DMS 273 treated with DMSO at 0.1 percent for 48 hours (cell line): ENCODE measurements at places on chromosomes 4 and X.

DNA sequence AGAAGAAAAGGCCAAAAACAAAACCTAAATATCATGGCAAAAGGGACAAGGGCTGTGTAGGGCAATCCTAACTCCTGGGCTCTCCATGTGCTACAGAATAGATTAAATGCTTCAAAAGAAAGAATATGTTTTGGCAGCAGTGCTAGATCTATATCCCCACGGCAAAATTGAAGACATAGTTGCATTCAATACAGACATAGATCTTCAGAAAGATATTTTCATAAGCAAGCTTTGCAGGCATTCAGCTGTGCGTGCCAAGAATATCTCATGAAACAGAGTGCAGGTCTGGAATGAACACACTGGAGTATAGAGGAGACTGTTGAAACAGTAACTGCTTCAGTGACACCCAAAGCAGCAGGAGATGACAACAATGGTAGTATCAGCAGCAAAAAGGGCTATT lies 1476.9 kb downstream of the ARAP2 start:
- DNase-seq, result no peak

DNA sequence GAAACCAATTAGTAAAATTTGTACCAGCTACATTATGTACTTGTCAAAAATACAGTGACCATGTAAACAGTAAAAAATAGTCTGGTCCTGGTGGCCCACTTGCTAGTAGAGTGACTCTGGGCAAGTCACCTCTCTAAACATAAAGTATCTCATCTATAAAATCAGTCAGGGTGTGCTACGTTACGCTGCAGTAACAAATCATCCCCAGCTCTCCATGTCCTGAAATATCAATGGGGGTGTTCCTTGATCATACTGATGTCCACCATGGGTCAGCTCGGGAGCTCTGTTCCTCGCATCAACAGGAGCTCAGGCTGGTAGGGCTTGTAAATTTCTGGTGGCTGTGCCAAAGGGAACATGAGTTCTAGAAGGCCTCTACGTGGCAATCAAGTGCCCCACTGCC lies 268.6 kb downstream of the RAB28 start:
- no peak for DNase-seq

DNA sequence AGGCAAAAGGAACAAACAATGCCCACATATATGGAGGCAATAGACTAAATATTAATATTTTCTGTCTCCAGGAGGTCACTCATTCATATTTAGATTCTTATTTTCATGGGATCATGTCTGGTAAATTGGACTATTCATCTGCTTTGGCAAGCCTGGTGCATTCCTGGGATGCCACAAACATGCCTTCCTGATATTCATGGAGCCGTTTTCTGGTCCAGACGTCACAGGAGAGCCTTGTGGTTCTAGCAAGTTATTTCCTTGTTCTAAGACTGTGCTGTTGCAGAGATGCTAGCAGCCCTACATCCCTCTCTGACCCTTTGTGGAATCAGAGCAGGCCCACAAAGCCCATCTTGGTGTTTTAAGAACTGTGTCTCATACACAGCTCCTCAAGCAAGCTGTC lies 16.1 kb upstream of the EXOSC9 start:
- DNase-seq, result no peak

- no peak for DNase-seq
Measured at GRCh38 chr4:7960017-7960789, 20.5 kb upstream of the AFAP1 start.

GRCh38 chrX:13778916-13779315 lies 38.0 kb downstream of the GPM6B start:
- DNase-seq, result no peak

DNA sequence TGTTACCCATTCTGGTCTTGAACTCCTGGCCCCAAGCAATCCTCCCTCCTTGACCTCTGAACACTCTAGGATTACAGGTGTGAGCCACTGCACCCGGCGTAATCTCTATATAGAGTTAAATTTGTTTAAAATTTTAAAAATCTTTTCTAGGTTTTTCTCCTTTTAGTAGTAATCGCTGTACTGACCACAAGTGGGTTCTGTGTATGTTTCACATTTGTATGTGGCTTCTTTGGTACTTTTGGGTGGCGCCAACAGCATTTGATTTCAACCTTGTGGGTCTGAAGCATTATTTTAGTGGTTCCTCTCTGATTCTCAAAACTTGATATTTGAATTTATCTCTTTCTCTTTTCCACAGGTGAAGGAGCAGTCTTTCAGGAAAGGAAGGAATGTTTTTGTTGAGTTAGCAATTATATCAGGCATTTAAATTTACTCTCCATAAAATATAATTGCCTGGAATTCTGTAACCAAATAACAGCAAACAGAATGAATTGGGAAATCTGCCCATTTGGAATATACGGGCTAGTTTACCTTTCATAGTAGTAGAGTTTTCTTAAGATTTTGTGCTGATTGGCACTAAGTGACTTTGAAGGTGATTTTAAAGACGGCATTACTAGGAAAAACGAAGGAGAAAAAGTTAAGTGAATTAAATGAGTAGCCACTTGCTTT lies 29.5 kb downstream of the ARHGAP10 start:
- no peak for DNase-seq

GRCh38 chr4:137253949-137254348 lies 278.3 kb downstream of the PCDH18 start:
- no peak for DNase-seq

DNA sequence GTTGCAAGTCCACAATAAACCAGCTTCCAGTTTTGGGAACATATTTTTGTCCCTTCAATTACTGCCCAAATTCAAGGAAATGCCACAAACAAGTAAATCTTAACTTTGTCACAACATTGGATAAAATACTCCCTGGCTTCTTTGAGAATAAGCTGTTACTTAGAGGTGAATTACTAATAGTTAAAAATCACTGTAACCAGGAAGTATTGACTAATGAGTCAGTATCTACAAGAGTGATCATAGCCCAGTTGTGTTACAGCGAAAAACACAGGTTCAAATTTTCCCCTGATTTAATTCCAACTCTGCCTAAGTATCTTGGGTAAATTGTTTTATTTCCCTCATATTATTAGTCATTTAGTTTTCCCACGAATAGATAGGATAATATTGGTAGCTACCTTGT lies 291.2 kb upstream of the PPARGC1A start:
- DNase-seq, result no peak

DNA sequence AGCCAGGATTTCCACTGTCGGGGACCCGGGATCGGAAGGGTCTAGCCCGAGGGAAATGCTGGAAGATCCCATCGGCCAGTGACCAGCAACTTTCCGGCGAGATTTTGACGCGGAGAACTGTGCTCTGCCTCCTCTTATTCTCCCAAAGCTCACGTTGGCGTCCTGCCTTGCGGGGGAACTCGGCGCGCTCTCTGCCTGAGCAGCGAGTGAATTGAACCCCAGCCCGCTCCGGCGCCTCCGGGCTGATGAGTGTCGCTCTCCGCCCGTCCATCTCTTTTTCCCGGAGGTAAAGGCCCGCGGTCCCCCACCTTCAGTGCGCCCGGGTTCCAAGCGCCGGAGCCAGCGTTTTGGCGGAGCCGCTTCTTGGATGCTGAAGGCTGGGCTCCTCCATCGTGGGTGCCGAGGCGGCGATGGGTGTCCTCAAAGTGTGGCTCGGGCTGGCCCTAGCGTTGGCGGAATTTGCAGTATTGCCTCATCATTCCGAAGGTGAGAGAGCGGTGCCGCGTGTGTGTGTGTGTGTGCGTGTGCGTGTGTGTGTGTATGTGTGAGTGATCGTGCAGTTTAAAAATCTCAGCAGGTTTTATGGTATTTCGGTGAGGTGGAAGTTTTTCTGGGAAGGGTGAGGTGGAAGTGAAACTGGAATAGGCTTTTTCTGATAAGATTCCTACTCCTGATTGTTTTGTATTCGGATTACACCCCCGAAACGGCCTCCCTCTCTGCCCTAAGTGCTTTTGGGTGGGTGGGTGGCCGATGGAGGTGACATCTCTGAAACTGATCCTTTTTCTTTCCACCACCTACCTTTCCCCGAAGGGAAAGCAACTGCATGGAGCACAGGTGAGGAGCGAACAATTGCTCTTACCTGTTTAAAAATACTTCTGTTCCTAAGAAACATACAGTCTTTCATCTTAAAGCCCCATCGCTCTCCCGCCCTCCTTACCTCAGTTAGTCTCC lies 752 bp downstream of the FRAS1 start:
- no peak for DNase-seq

GRCh38 chr4:122481766-122482405 lies 25.4 kb upstream of the IL2 start:
- no peak for DNase-seq

DNA sequence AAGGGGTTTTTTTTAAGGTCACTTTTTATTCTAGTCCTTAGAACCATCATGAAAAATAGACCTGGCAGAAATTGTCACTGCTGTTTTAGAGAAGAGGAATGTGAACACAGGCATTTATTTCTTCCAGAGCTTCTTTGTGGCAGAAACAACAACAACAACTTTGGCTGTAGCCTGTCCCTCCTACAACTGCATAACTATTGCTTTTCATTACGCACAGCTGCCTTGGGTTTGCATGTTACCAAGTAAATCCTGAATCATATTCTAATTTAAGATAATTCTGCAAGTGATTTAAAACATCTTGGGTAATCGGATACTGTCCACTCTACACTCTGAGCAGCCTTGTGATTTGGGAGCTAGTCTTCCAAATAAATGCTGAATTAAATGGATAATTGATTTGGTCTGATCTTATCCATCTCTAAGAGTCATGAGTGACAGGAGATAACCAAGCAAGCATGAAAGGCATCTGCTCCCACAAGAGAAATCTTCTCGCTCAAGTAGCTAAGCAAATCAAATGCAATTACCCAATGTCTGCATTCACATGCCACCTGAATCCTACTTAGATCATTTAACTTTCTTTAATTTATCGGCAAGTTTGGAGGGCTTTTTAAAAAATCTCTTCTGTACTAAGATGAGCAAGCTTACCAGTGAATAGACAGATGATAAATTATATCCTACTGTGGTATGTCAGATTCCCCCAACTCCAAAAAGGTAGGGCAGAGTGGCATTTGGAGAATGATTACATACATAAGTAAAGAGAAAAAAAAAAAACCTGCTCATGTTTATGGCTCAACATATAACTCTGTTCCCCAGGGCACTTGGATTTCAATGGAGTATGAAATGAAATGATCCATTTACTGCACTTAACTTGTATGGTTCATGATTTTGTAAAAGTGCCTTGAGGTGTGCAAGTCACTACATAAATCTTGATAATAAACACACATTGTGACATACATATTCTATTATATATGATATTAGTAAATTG lies 73.6 kb downstream of the EGF start:
- DNase-seq, result no peak

DNA sequence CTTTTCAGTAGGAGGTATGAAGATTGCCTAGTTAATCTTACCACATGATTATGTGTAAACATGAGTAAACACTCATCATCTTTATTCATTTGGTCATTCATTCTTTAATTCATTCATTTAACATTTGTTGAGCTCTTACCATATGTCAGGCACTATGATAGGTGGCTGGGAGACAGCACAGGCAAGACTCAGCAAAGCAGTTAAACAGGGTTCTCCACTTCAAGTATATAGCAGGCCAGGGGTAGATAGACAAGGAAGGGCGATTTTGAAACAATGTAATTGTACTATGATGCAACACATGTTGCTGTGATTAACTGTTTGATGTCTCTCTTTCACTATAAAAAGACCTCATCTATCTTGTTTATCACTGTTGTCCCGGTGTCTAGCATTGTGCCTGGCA lies 84.3 kb upstream of the GPR101 start:
- no peak for DNase-seq

DNA sequence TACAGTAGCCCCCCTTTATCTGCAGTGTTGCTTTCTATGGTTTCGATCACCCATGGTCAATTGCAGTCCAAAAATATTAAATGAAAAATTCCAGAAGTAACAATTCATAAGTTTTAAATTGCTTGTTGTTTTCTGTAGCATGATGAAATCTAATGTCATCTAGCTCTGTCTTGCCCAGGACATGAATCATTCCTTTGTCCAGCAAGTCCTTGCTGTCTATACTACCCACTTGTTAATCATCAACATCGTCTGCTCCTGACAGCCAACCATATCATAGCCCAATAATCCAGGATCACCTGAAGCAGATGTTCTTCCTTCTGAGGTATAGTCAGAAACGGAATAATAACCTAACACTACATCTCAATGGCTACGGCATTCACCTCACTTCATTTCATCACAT lies 79.8 kb downstream of the ADAMTS3 start:
- no peak for DNase-seq

DNA sequence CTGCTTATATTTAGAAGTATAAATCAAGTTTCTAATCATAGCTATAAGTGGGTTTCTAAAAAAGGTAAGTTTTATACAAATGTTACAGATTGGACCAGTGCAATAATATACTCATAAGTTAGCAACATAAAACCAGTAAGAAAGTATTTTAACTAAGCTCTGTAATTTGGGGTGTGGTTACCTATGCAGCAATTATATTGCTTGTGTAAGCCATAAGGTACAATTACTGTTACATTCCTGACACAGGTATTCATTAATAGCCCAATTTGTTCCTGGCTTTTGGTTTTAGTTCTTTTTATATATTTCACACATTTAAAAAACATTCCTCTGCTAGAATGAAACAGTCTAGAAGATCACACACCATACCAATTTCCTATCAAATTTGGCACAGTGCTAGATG lies 115.1 kb downstream of the FRYL start:
- no peak for DNase-seq

DNA sequence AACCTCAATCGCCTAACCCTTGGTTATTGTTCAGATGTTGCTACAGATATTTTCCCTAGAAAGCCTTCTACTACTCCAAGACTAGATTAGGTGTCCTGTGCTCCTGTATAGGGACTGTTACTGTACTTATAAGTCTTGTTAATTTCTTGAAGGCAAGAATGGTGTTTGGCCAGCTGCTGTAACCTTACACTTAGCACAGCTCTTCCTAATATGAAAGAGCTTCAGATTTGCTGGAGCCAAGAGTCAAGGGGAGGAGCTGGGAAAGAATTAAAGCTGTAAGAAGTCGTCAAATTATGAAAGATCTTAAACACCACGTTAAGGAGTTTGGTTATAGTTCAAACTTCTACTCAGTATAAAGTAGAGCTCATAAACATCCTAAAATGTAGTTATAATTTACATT lies 245.9 kb upstream of the TLL1 start:
- DNase-seq, result no peak
